ENCODE measurements at places on chromosomes 16 and 17.

- no peak for DNase-seq
Measured at GRCh38 chr17:13491916-13492736, 109.6 kb downstream of the HS3ST3A1 start.

DNA sequence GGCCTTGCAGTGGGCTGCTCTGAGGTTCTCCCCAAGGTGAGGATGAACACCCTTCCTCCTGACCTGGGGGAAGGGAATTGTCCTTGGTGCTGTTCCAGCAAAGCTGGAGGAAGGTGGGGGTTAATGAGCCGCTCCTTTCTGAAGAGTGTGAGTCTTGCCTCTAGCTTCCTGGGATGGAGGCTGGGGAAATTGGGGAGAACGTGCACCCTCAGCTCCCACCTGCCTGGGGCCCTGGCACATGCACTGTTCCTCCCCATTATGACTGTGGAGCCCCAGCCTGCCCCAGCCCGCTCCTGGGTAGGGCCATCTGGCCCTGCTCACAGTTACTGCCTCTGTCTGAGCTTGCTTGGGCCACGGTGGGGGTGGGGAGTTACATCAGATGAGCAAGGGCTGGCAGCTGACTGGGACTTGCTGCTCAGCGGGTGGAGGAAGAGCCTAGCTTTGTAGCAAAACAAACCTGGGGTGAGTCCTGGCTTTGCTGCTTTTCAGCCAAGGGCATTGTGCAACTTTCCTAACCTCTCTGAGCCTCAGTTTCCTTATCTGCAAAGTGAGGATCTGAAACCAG is 11.1 kb downstream of the TNS4 start:
- peak; percentile 14 for DNase-seq

GRCh38 chr16:69644790-69645189 is 79.0 kb downstream of the NFAT5 start:
- DNase-seq: no peak

- no peak for DNase-seq
Measured at GRCh38 chr16:354971-355461, 2.5 kb upstream of the AXIN1 start.

- no peak for DNase-seq
Measured at GRCh38 chr17:45260204-45260783, 1.6 kb downstream of the SPATA32 start.

DNA sequence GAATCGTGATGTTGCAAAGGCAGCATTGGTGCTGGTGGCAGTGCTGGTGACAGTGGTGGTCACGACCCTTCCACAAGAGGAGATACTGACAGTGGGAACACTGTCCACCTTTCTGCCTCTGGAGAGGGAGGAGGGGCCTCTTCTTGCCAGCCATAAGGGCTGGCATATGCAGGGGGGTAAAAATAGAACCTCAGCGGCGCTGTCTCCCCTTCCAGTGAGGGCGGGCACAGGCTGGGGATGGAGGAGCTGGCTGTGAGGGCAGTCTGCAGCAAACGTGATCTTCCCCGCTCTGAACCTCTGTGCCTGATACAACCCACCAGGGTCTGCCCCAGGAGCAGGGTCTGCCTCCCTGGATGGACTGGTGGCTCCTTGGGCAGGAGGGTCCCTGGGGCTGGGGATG is 3.4 kb downstream of the RAP1GAP2 start:
- DNase-seq: no peak

DNA sequence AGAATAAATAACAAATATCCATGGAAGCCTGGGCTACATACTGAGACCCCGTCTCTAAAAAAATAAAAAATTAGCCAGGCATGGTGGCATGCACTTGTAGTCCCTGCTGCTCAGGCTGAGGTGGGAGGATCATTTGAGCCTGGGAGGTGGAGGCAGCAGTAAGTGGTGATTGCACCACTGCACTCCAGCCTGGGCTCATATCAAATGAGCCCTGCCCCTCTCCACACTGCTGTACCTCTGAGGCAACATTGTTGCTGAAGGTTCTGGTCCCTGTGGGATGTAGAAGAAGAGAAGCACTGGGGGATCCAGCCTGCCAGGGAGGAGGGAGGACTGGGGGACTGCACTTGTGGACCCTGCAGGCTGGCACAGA is 11.4 kb upstream of the ARHGAP23 start:
- DNase-seq: no peak

GRCh38 chr17:44464037-44464436 is 39.2 kb downstream of the GPATCH8 start:
- no peak for DNase-seq

GRCh38 chr16:56657555-56658326 is at the start of gene MT1F:
MT1F (plus strand) TSS chr16:56657959; CDS start chr16:56658059, 100 bp downstream.
- DNase-seq: no peak

- no peak for DNase-seq
Measured at GRCh38 chr17:63644846-63645245, 22.6 kb downstream of the MAP3K3 start.

DNA sequence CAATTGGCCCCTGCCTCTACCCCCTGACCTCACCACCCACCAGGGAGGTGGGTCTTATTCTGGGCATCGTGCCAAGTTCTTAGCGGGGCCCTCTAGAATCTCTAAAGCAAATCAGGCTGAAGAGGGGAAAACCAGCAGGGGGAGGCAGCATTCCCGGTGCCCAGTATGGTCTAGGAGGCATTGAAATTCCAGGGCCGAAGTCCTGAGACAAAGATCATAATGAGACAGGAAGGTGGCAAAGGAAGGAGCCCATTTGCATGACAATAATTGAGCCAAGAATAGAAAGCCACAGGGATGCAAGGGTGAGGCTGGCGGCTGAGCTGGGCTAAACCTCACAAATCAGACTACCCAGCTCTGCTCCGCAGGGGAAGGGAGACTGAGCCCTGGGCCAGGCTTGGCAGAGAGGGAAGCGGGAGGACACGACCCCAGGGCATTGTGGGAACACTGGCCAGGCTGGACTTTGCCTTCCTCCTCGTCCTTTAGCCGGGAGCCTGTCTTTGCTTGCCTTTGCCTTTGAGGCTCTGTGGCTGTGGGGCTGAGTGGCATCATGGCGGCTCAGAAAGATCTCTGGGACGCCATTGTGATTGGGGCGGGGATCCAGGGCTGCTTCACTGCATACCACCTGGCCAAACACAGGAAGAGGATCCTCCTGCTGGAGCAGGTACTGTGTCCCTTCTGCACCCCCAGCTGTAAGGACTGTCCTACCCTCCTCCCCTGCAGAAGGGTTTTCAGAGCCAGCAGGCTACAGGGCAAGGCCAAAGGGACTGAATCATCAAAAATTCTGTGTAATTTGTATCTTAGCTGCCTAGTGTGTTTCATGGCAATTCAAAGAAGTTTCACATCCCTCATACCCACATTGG is at the start of gene PIPOX:
Gene PIPOX (plus strand): TSS at position 463 of the 860 bp plus-strand sequence. CDS start 85 bp downstream, at position 548.
- peak; percentile 90 for DNase-seq

DNA sequence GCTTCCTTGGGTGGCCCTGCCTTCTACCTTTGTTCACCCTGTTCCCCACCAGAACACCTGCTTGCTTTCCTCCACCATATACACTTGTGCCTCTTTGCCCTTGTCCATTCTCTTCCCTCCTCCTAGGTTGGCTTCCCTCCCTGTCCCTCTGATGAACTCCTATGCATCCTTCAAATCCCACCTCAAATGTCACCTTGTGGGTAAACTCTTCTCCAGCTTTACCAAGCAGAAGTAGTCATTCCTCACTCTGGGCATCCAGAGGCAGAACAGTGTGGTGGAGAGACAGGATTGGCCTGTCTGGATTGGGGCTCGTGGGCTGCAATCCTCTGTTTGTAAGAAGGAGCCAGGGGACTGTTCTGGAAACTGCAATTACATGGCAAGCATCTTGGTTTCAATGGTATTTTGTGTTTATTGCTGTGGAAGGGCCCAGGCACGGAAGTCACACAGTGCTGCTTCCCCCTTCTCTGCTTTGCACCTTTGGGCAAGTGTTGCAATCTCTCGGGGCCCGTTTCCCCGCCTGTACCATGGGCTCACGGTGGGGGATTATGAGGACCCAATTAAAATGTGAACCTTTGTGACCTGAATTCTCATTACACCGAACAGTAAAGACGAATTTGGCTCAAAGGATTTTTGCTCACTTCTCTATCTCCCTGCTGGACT is 21.9 kb upstream of the NXPH3 start:
- no peak for DNase-seq

DNA sequence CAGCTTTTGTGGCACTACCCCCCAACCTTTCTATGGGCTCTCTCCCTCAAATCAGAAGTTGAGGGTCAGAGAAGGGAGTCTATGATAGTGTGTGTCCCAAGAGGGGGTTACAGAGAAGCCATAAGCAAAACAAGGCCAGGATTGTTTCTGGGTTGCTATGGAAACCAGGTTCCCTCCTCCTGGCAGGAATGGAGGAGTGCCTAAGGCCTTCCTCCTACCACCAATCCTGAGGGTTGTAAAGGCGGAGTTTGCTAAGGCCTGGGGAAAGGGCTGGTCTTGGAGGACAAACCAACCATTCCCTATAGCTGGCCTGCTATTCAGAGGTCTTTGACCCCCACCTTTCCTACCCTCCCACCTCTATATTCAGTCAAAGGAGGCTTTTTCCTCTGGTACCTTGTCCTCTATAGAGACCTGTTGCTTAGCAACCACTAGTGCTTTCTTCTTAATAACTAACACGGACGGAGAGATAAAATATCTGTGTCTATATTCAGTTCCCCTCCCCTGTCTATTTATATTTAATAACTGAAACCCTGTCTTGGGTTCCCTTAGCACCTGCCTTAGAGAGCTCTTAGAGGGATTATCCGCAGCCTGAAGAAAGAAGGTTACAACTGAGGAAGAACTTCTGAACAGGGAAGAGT is 43.4 kb downstream of the NEUROD2 start:
- DNase-seq: no peak

Measured in NCI-H524 treated with DMSO at 0.1 percent for 48 hours (cell line).